Activated T-helper 2 cell treated with anti-CD3 and anti-CD28 coated beads, Interferon-gamma antibody, Interleukin-2, Interleukin-4, amounts not matched to agents 10 μg/mL and 5 μg/mL and 100 μg/mL, durations not matched to agents 14 hours and 24 hours and 36 hours (primary cell): ENCODE measurements at places on chromosomes 7 and 10. TPM values are rescaled to one million over a fixed set of nuclear protein-coding genes. Genes with fewer than 3 reads are reported as not detected.

- H3K4me3 ChIP-seq = no peak overlapping the region
- no peaks in the 10 kb centered on the region for H3K4me1 ChIP-seq
- H3K36me3 ChIP-seq = no peaks in the 10 kb centered on the region
- no peak overlapping the region for H3K27ac ChIP-seq
- DNase-seq = no peak
- H3K27me3 ChIP-seq = no peaks in the 10 kb centered on the region
Measured at GRCh38 chr7:118793582-118793981, 569.1 kb downstream of the ANKRD7 start.

GRCh38 chr7:12747687-12748306 is 60.4 kb downstream of the ARL4A start:
- DNase-seq = no peak
- H3K36me3 ChIP-seq = no peaks in the 10 kb centered on the region
- H3K27me3 ChIP-seq = peaks cover 7% of the 10 kb centered on the region
- H3K4me3 ChIP-seq = no peak overlapping the region

The OGDHL gene
- 3.7 and 3.9 TPM in 2 replicates for total RNA-seq

The SPACDR gene
- total RNA-seq = 3.2 and 4.5 TPM in 2 replicates

DNA sequence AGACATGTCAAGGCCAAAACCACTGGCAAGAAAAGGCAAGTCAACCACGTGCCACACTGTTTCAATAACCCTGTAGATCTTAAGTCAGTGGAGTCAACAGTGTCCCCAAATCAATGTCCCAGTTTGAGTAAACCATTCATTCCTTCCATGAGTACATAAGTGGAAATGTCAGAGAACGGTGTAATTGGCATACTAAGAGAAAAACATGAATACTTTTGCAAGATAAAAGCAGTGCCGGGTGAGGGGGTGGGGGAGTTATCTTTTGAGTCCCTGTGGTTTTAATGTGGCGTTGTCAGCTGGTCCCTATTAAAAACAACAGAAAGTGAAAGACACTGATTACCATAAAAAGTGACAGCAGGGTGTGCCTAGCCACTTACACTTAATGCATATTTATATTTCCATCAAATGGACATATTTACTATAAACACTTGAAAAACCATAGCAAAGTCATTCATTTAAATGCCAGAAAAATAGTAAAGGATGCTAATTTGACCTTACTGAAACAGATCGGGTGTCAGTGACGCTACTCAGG is 37.8 kb downstream of the RSU1 start:
- H3K4me3 ChIP-seq = no peak overlapping the region
- peaks cover 23% of the 10 kb centered on the region for H3K4me1 ChIP-seq
- H3K27ac ChIP-seq = peak overlapping the region; percentile 57
- H3K36me3 ChIP-seq = peaks cover 16% of the 10 kb centered on the region
- peak; percentile 20 for DNase-seq

- no peaks in the 10 kb centered on the region for H3K36me3 ChIP-seq
- H3K4me3 ChIP-seq = no peak overlapping the region
- DNase-seq = no peak
- no peak overlapping the region for H3K27ac ChIP-seq
- H3K27me3 ChIP-seq = peaks cover 6% of the 10 kb centered on the region
Measured at GRCh38 chr10:113244750-113245149, 294.7 kb downstream of the TCF7L2 start.

DNA sequence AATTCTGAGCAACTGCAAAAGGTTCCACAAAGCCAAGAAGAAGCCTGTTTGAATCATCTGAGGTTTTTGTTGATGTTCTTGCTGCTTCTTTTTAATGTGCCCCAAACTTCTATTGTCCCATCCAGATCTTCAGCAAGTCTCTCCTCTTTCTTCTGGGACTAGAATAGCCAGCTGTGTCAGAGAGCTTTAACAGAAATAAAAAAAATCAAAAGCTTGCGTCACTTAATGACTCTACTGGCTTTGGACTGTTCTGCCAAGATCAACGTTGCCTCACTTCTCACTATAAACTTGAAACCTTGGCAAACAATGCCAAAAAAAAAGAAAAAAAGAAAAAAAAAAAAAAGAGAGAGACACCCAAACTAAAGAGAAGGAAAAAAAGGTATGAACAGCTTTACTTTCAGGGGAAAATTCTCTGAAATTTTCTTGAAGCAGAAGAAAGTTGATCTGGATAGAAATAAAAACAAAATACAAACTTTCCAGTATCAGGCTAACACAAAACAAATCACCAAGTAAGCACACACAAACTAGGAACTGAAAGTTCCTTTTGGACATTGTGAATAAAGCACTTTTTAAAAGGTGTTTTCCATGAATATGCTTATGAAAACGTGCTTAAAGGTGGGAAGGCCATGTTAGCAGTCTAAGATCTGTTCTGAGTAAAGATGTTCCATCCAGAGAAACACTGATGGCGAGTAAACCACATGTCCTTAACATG is 14.8 kb downstream of the USP54 start:
- H3K27ac ChIP-seq = no peak overlapping the region
- no peaks in the 10 kb centered on the region for H3K36me3 ChIP-seq
- no peaks in the 10 kb centered on the region for H3K4me1 ChIP-seq
- H3K27me3 ChIP-seq = peaks cover 6% of the 10 kb centered on the region
- DNase-seq = no peak

The RPEL1 gene
- total RNA-seq = not detected in 2 replicates

DNA sequence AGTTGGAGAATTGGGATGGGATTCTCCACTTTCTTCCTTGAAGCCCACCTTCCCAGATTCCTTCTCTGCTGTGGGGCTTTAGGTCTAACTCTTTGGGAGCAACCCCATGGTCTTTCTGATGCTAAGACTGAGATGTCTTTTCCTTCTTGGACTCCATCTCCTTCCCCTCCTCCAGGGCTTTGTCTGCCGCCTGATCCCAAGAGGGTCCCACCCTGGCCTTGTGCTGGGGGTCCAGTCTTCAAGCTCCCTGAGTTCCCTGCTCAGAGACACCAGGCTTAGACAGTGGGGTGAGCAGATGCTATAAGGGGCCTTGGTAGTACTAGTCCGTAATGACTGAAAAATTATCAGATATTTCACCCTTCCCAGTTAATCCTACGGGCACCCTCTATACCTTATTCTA is 150.5 kb downstream of the PTPN20 start:
- H3K36me3 ChIP-seq = no peaks in the 10 kb centered on the region
- H3K27me3 ChIP-seq = peaks cover 5% of the 10 kb centered on the region
- H3K4me1 ChIP-seq = no peaks in the 10 kb centered on the region
- H3K4me3 ChIP-seq = no peak overlapping the region
- no peak overlapping the region for H3K27ac ChIP-seq

- no peaks in the 10 kb centered on the region for H3K36me3 ChIP-seq
- no peak overlapping the region for H3K27ac ChIP-seq
- no peak for DNase-seq
- peaks cover 7% of the 10 kb centered on the region for H3K4me1 ChIP-seq
- H3K27me3 ChIP-seq = no peaks in the 10 kb centered on the region
Measured at GRCh38 chr10:1642600-1643160, 94.6 kb downstream of the ADARB2 start.

The ARHGEF35 gene
- total RNA-seq = 3.6 and 4.1 TPM in 2 replicates
